ENCODE measurements at places on chromosomes 7 and 10.

GRCh38 chr7:116332766-116333165, 122.4 kb downstream of the TES start:
- no peak for DNase-seq

DNA sequence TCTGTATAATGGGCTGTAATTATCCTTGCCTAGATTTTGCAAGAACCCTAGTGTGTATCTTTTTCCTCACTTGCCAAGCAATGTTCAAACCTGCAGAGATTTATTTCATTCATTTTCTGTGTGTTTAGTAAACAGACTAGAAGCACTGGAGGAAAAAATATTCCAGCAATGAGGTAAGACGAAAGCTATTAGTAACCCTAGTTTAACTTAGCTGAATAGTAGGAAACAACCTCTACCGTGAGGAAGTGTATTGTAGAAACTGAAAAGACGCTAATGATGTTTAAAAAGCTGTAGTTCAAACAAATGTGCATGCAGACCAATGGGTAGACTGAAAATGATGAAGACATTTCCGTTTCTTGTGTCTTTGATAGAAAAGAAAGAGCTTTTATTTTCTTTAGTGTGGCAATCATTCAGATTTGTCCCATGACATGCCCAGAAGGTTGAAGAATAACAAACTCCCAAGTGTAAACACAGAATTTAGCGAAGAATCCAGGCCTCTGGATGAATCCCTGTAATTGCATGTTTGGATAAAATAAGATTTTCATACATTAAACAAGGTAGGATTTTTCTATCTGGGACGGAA, 20.7 kb downstream of the CAV1 start:
- no peak for DNase-seq

DNA sequence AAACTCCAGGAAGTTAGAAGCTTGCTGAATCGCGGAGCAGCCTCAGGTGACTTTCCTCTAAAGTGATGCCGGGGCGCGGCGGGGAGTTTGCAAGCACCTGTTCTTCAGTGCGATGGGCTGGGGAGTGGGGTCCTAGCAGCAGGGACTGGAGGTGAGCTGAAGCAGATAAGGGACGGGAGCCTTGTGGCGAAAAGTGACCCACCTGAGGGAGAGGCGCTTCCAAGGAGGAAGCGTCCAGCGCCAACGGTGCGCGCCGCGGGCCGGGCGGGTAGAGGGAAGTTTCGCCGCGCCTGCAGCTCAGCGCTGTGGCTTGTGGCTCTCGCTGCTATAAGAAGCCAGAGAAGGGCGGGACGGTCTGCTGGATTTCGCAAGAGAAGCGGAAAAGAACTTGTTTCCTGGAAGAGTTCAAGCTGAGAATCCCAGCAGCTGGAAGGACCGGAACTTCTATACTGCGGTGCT, at the start of gene STEAP4:
Gene STEAP4, minus strand, starts transcription at position 305 of the 459 bp plus-strand sequence. CDS start 22,625 bp downstream, outside the sequence.
- peak; percentile 15 for DNase-seq

DNA sequence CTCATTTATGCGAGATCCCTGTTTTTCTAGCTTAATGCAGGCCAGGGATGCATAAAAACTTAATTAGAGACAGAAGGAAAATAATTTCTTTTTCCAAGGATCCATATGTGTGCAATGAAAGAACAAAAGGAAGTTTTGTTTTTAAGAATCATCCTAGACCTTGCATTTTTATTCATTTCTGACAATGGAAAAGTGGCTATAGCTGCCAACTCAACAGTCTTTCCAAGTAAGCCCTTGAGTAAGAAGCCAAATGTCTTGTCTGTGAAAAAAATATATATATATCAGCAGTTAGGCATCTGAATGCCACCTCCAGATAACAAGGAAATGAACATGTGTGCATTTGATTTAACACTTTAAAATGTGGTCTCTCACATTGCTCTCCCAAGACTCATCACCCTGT, 1397.6 kb downstream of the GATA3 start:
- no peak for DNase-seq

- DNase-seq: no peak
Observed at GRCh38 chr10:131391936-131392335, 80.4 kb upstream of the TCERG1L start.

GRCh38 chr7:32330602-32331001, 159.6 kb downstream of the LSM5 start:
- no peak for DNase-seq

- no peak for DNase-seq
Observed at GRCh38 chr10:116364868-116365267, 40.6 kb downstream of the CCDC172 start.

DNA sequence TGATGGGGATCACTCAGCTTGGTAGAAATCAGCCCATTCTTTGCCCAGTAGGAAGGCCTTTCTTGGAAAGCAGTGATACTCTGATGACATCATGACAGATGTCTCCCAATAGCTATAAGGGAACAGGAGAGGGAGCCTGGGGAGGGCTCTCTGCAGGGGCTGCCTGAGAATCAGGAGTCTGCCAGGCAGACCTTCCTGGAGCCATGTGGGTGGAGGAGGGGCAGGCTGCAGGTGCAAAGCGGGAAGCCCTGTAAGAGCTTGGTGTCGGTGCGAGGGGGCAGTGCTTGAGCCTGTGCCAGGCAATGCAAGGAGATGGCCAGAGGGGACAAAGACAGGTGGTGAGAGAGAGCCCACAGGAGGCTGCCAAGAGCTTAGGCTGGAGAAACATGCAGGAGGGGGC, 5.0 kb upstream of the TNS3 start:
- peak; percentile 50 for DNase-seq

DNA sequence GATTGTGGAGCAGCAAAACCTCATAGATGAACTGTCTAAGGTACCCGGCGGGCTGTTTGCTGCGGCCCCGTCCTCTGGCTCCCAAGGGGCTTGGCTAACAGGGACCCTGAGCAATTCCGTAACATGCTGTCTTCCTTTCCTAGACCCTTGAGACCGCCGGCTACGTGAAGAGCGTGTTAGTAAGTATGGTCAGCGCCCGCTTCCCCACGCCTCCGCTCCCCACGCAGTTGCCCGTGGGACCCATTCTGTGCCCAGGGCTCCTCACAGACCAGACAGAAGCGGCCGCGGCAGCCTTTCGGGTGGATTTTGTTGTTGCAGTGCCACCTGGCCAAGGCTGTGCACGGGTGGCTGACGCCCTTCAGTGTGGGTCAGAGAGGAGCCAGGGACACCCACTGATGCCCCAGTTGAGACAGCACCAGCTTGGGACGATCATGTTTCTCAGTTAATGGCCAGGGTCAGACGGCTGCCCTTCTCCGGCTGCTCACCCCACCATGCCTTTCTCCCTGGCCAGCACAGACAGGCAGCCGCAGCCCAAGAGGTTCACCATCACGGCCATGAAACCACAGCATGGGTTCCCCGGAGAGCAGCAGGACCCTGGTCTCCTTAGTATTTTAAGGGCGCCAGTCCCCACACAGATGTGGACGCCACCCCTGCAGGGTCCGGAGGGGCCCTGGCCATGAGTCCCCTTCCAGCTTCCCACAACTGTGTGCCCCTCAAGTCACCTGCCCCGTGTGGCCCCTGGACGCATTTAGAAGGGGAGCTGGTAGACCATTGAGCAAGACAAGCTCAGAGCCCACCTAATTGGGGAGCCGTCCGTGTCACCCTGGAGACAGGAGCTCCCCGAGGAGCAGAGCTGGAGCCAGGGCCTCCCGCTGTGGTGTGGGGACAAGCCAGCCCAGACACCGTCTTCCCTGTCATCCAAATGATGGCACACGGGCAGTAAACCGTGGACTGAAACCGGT, 49.4 kb upstream of the DPYSL4 start:
- DNase-seq: no peak

- no peak for DNase-seq
Observed at GRCh38 chr7:99312316-99313203, 13.1 kb upstream of the ARPC1A start.

GRCh38 chr7:50216626-50217025, 87.9 kb upstream of the IKZF1 start:
- no peak for DNase-seq

- peak; percentile 32 for DNase-seq
Observed at GRCh38 chr7:28626624-28627262, 214.4 kb downstream of the CREB5 start.

GRCh38 chr7:121544726-121545125, 148.6 kb upstream of the FAM3C start:
- DNase-seq: no peak

DNA sequence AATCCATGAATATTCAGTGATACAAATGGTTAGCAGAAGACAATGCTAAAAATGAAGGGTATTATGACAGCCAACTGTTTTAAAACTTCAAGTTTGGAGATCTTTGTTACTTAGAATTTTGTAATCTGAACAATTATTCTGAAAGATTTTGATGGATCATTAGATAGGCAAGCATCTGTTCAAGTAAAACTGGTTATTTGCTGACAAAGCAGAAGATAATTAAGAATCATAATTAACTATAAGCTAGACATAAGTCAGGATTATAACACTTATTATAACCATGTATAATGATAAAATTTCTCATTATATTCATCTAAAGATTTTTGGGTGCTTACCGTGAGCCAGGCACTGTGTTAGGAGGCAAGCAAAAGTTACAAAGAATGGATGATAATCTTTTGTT, 1145.1 kb downstream of the CNTNAP2 start:
- DNase-seq: no peak

GRCh38 chr10:97499561-97500296, 1.0 kb downstream of the UBTD1 start:
- DNase-seq: no peak

GRCh38 chr7:11988186-11988585, 156.2 kb upstream of the THSD7A start:
- DNase-seq: no peak

DNA sequence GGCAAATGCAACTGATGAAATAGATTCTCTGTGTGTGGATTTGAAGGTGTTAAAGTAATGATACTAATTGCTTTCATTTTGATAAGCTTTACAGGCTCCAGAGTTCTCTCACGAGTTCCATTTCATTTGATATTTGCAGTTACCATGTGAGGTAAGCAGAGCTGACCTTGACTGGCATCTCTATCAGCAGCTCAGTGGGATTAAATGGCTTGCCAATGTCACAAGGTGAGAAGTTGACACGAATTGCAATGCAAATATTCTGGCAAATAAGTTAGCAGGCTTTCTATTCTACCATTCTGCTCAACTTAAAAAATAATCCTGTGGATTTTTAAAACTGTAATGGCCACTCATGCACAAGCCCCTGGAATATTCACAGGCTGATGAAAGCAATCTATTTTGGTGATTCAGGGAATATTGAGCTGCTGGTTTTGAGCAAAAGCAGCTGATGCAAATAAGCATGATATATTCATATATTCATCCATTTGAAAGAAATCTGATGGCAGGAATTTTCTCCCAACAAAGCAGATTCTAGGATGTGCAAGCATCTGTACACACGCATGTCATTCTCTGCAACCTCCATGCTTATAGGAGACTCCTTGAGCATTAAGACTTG, 64.5 kb upstream of the ANKRD1 start:
- no peak for DNase-seq

GRCh38 chr7:11616466-11616865, 215.5 kb downstream of the THSD7A start:
- no peak for DNase-seq

DNA sequence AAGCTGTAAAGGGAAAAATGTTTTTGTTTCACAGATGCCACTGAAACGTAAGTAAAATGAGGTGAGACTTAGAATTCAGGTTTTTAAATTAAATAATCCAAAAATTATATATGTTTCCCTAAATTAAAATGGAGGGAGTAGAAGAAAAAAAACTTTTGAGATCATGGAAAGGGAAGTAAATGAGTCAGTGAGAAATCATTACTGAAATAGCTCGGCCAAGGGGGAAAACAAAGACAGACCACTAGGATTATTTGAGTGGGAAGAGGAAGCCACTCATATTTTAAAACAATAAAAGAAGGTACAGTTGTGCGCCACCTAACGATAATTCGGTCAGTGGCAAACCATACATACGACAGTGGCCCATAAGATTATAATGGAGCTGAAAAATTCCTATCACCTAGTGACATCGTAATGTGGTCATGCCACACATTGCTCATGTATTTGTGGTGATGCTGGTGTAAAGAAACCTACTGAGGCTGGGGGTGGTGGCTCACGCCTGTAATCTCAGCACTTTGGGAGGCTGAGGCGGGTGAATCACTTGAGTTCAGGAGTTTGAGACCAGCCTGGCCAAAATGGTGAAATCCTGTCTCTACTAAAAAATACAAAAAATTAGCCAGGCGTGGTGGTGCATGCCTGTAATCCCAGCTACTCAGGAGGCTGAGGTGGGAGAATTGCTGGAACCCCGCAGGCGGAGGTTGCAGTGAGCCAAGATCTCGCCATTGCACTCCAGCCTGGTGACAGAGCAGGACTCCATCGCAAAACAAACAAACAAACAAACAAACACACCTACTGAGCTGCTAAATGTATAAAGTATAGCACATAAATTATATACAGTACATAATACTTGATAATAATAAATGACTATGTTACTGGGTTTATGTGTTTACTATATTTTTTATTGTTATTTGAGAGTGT, 64.7 kb downstream of the MKX start:
- DNase-seq: no peak

DNA sequence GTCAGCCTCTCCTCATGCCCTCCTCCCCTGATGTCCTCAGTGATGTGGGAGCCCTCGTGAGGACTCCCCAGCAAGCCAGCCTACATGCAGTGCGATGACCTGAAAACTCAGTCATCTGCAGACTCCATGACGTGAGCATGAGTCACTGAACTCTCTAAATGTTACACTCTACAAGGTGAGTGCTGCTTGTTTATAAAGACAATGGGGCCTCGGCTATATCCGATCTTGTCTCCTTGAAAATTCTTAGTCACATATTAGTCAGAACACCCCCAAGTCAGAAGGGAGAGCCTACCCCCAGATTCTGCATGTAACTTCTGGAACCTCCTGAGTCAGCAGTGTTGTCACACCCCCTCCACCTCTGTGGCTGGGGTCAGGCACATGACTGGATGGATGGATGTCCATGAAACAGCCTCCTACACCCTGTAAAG, 673.8 kb downstream of the INHBA start:
- no peak for DNase-seq

DNA sequence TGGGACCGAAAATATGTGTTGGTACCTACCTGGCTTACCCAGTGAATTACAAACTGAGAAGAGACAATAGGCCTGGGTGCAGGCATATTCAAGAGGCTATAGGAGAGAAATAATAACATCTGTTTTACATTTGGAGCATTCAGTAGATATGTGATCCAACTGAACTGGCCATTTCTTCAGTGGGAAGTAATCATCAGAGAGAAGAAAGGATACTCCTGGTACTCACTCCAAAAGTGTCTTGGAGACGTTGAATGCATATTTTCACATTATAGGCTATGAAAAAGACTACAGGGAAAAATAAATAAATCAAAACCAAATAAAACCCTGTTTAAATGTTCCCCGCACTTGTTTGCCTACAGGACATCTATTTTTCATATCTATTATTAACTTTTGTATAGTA, 1680.3 kb downstream of the REEP3 start:
- DNase-seq: no peak

Data from DMS 273 treated with DMSO at 0.1 percent for 48 hours (cell line).